ENCODE measurements at places on chromosomes 16 and 17.

DNA sequence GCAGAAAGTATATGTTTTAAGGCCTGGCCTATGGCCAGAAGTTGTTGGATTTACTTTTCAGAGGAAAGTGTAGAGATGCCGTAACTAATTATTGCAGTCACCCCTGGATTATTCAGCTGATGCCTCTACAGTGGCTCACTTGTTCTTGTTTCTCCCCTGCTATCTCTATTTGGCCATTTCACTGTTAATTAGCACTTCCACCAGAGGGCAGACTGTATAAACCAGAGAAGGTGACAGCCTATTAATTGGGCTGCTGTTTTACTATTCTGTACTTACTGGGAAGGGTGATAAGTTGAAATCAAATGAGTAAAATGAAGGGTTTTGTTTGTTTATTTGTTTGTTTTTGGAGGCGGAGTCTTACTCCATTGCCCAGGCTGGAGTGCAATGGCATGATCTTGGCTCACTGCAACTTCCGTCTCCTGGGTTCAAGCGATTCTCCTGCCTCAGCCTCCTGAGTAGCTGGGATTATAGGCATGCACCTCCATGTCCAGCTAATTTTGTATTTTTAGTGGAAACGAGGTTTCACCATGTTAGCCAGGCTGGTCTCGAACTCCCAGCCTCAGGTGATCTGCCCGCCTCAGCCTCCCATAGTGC lies 66.0 kb downstream of the CDK12 start:
- DNase-seq: no peak

DNA sequence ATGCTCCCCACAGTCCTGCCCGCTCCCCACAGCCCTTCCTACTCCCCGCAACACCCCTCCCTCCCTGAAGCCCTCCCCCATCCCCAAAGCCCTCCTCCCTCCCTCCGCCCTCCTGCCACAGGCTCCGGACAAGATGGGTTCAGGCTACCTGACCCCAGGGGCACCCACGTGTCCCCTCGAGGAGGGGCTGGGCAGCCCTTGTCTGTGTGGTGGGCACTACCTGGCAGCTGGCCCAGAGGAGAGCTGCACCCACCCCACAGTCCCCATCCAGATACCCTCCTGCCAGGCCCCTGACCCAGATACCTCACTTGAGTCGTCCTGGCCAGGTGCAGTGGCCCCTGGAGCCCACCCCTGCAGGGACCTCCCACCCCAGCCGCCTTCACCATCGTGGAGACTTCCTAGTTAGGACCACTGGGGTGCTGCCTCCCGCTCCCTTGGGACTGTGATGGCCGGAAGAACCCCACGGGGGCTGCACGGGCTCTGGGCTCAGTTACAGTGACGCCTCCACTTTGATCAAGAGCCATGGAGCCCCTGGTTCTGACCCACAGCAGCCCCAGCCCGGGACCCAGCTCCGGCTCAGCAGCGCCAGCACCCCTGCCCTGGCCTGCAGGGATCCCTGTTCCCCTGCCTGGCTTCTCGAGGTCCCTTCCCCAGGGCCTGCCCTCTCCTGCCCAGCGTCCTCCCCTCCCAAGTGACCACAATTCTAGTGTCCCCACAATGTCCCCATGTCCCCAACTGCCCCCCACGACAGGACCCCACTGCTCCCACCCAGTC lies 806 bp downstream of the PERCC1 start:
- no peak for DNase-seq

GRCh38 chr17:56594320-56595107 lies 1.0 kb downstream of the NOG start:
- DNase-seq: no peak

GRCh38 chr17:50844117-50844700 lies 8.8 kb downstream of the WFIKKN2 start:
- no peak for DNase-seq

DNA sequence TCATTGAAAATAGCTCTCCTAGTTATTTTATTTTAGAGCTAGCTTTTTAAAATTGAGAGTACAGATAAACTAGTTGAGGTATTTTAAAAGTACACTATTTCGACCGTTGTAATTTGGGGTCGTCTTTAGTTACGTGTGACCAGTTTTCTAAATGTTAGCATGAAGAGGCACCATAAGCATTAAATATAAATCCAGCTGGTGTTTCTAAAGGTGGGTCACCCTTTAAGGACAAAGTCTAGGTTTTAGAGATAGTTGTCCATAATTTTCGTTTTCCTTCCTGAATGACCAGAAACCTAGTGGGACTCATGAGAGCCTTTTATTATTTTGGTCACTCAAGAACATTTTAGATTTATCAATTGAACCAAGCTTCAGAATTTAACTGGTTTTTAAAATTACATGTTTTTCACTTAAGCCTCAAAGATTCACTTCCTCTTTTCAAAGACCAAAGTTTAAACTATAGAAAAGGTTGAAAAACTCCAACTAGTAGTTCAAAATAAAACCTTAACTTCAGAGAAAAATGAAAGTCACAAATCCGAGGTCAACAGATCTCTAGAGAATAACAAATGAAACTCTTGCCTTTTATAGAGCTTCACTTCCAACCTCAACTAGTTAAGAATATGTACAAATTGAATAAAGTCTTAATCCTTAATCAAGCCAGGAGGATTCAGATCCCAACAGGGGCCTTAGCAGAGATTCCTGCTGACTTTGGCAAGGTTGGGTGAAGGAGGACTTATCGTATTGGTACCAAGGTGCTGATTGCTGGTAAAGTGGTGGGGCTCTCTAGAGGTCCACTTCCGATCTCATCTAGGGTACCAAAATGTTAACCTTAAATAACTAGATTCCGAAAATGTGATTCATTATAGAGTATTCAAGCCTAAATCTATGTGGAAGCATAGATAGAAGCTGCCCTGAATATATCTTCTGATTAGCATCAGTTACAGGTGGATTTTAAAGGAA lies 32.5 kb downstream of the PHKB start:
- no peak for DNase-seq

DNA sequence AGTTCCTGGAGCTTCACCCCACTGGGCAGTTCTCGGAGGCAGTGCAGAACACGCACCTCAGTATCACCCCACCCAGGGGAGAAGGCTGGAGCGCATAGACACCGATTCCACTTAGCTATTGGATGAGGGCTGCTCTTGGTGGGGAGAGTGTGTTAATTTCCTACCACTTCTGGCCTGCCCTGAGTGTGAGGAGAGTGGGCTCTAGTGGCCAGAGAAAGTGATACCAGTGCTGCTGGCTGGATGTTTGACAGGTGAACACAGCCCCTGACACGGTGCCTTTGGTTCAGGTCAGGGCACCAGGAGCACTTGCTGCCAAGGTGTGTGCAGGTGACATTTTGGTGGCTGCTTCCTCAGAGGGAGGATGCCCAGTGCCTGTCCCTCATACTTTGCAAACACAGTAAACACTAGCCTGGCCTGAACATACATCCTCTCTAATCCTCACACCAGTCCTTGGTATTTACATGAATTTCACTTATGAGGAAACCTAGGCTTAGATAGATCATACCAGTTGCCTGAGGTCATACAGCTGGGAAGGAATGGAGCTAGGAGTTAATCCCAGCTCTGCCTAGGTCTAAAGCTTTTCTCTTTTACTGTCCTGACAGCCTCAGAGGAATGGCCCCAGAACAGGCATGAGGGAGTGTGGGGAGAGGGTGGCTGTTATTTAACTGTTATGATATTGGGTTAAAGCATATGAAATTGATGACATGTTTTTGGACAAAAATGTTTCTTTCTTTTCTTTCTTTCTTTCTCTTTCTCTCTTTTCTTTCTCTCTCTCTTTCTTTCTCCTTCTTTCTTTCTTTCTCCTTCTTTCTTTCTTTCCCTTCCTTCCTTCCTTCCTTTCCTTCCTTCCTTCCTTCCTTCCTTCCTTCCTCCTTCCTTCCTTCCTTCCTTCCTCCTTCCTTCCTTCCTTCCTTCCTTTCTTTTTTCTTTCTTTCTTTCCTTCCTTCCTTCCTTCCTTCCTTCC lies 21.0 kb upstream of the ITGAX start:
- DNase-seq: no peak

- DNase-seq: no peak
Measured at GRCh38 chr17:55426851-55427586, 5.4 kb upstream of the MMD start.

Measured in SIG-M5 (cell line).